Stimulated activated CD8-positive, alpha-beta memory T cell treated with anti-CD3 and anti-CD28 coated beads, Interleukin-4, amount 100 ng/mL, for 1 hour (primary cell): ENCODE measurements at places on chromosomes 7 and 10.

DNA sequence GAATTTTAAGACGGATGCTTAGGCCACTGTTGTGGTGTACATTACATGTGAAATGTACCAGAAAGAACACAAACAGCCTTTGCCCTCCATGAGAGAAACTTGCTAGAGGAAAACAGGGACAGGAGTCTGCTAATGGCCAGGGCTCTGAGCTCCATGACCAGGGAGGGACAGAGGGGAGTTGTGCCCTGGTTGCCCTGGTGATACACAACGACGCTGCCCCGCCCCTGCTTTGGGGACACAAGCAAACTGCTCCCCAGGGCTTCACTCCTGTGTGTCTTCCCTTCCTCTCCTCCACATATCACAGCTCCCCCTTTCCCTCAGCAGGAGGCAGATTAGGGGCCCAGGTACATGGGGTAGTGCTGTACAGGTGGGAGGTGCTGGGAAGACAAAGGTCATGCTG lies 36.2 kb downstream of the AMPH start:
- no peak for DNase-seq

- DNase-seq = no peak
Measured at GRCh38 chr7:22255342-22255741, 101.6 kb downstream of the RAPGEF5 start.

DNA sequence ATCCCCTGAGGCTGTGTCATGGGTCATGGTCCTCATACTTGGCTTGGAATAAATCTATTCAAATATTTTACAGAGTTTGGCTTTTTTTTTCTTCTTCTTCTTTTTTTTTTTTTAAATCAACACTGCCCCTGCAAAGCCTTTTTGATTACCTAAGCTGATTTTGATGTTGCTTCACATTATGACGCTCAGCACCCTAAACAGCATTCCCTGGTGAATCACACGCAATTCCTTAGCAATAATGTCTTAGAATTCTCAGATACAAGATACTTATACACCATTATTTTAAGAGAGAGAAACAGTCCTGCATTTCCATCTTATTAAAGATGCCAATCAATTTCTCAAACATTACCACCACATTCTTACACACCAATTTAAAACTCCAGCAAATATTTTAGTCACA lies 323.7 kb upstream of the IGFBP3 start:
- DNase-seq = no peak

GRCh38 chr10:17101257-17101909 lies 28.2 kb downstream of the CUBN start:
- no peak for DNase-seq

DNA sequence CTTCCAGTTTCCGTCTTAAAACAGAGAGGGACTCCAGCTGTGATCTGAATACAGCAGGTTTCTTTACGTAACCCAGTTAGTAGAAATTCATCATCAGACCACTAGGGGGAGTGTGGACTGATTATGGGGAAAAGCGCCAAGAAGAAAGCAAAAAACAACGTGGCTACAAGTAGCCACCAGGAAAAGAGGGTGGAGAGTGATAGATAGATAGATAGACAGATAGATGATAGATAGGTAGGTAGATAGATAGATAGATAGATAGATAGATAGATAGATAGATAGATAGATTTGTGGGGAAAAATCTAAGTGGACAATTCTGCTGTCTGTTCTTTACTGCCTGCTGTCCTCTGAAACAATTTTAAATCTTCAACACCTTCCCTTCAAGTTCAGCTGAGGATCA lies 12.7 kb upstream of the AKR1B10 start:
- DNase-seq = no peak

- DNase-seq = no peak
Measured at GRCh38 chr7:17722798-17723197, 217.5 kb downstream of the SNX13 start.

- no peak for DNase-seq
Measured at GRCh38 chr10:75773813-75774782, 342.7 kb downstream of the LRMDA start.

- no peak for DNase-seq
Measured at GRCh38 chr7:112001091-112001826, 204.9 kb downstream of the DOCK4 start.

DNA sequence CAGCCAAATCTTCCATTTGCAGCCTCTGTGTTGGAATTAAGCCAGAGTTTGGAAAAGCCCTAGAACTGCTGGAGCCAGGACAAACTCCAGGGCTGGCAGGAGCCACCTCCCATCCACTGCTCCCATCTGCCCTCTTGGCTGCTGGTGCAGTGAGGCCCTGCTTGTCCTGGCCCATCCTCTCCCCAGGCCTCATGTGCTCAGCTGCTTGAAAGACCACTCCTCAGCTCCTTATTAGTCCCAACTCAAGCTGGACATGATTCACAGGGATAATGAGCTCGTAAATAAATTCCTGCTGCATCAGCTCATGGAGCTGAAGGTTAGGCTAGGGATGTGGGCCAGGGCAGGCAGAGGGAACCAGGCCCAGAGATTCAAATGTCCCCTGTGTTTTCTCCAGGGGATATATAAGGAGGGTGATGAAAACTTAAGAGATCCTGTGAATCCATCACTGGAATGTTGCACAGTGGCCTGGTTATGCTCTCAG lies 282.8 kb downstream of the RPS24 start:
- no peak for DNase-seq

DNA sequence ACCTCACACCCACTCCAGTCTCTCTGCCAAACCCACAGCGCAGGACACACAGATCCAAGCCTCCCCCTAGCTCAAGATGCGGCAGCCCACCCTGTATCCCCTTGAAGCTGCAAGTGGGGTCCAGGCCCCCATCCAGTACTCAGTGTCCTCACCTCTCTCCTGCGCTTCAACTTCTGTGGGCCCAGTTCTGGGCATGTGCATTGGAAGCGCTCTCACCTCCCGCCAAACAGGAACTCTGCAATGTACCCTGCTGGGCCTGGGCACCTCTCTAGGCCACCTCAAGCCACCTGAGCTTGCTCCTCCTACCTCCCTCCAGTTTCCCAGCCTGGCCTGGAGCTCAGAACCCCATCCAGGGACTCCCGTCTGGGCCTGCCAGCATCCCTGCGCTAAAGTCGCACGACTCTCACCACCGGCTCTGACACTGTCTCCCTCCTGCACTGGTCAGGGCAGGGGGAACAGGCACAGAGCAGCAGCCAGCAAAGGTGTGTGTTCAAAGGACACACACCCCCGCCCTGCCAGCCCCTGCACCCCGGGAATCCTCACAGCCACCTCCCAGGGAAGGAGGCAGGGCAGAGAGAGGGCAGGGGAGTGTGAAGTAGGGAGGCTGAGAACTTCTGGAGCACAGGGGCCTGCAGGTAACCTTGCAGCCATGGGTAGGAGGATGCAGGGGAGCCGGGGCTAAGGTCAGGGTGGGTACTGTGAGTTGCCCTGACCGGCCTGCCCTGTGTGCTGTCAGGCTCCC lies 51.7 kb upstream of the MSMB start:
- DNase-seq = no peak
